ENCODE measurements at places on chromosomes 1 and 21.

GRCh38 chr1:160876311-160876710 is 8.7 kb downstream of the ITLN1 start:
- DNase-seq, result no peak

DNA sequence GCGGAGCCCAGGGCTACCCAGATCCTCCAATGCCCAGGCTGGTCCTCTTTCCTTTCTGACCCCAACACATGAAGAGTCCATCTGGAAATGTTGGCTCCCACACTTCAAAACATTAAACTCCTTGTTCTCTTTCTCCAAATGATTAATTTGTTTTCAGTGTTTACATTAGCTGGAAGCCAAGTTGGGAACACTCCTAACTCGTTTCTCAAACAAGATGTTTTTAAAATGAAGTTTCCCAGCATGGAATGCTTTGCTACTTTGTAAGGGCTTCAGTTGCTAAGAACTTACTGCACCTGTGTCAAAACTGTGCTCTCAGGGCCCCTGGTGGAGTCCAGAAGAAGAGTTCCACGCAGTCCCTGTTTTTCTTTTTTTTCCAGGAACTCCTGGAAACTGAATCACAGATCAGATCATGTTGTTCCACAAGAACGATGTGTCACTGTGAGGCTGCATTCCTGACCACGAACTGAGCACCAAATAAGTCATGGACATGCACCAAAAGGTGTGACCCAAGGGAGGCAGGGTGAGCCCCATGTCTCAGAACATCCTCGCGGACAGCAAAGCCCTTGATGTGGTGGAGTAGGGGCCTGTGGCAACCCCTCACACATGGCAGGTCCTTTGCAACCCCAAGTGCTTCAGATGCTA is 257.3 kb downstream of the KCNJ6 start:
- peak; percentile 26 for DNase-seq

- no peak for DNase-seq
These were observed 95.9 kb downstream of the PTPN14 start for GRCh38 chr1:214455479-214455878.

- no peak for DNase-seq
These were observed 40.4 kb upstream of the TMEM52 start for GRCh38 chr1:1959459-1959839.

DNA sequence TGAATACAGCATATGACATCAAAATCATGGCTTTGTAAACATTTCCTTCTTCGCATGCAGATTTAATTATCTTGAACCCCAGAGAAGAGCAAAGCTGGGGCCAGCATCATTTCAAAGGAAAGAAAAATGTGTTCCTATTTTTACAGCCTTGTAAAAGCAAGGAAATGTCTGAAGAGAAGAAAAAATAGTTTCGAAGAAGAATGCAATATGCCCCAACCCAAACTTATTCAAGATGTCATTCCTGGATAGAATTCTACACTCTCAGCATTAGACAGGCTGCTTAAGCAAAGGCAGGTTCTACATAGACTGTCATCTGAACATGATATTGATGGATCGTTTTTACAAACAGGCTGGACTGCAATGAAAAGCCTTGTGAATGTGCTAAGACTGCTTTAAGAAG is 900.8 kb downstream of the TTLL7 start:
- peak; percentile 47 for DNase-seq

GRCh38 chr1:108316545-108316944 is 72.7 kb upstream of the NBPF4 start:
- DNase-seq, result no peak

DNA sequence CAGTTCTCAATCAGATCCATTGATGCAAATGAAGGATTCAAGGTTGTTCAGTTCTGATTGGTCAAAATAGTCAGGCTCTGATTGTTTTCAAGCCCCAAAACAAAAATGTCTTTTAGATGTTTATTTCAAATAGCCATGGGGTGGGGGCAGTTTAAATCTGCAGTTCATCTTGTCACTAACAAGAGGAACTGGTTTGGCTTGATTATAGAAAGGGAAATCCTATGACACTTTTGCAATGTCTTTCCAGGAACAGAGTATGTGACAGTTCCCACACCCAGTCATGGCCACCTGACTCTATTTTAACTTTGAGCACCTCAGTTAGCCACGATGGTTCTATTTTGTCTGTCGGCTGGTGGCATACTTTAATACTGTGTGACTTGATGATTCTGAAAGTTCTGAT is 1544.1 kb downstream of the PLA2G4A start:
- DNase-seq, result no peak

DNA sequence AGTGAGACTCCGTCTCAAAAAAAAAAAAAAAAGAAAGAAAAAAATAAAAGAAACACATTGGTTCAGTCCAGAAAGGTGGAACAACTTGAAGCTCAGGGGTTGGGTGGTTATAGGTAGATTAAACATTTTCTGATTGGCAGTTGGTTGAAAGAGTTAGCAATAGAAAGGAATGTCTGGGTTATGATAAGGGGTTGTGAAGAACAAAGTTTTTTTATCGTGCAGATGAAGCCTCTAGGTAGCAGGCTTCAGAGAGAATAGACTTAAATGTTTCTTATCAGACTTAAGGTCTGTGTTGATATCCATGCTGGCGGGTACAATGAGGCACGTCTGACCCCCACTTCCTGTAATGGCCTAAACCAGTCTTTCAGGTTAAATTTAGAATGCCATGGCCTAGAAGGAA is 45.0 kb upstream of the PDE9A start:
- no peak for DNase-seq

DNA sequence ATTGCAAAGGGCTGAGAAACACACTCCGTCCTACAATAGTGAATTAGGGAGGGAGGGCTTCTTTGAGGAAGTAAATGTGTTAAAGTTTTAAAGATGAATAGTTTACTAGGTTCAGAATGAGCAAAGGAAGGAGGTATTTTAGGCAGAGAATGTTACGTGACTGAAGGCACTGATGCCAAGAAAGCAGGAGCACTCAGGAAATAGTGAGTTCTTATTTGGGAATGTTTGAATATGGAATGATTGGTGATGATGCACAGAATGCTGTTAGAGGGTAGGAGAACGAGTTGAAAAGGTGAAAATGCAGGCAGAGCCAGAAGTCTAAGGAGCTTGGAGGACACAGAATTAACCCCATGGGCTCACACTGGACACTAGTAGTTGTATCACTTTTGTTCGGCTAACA is 108.0 kb downstream of the NRIP1 start:
- no peak for DNase-seq

DNA sequence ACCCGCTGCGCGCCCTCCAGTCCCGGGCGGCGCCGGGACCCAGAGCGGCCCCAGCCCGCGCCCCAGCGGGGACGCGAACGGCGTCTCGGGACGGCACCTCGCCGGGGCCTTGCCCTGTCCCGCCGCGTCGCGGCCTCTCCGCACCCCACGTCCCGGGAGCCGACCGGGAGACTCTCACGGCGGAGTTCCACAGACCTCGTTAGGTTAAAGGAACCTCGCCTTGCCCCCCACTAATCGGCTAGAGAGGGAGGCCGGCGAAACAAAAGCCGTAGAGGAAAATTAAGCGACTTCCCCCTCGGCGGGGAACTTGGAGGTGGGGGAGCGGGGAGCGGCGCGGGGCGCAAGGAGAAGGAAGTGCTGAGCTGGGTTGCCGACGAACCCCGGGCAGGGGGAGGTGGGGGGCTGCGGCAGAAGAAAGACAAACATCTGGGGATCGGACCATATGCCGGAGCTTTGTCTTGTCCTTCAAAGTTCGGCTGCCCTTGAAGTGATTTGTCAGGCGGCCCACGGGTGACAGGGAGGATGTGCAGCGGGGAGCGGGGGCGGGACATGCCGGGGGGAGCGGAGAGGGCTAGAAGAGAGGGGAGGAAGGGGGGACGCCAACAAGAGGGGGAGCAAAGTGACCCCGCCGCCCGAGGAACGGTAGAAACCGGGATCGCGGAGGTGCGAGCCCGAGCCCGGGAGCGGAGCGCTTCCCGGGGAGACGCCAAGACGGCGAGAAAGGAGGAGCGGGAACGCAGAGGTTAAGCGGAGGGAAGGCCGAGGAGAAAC is 120.0 kb upstream of the RRP15 start:
- peak; percentile 79 for DNase-seq

DNA sequence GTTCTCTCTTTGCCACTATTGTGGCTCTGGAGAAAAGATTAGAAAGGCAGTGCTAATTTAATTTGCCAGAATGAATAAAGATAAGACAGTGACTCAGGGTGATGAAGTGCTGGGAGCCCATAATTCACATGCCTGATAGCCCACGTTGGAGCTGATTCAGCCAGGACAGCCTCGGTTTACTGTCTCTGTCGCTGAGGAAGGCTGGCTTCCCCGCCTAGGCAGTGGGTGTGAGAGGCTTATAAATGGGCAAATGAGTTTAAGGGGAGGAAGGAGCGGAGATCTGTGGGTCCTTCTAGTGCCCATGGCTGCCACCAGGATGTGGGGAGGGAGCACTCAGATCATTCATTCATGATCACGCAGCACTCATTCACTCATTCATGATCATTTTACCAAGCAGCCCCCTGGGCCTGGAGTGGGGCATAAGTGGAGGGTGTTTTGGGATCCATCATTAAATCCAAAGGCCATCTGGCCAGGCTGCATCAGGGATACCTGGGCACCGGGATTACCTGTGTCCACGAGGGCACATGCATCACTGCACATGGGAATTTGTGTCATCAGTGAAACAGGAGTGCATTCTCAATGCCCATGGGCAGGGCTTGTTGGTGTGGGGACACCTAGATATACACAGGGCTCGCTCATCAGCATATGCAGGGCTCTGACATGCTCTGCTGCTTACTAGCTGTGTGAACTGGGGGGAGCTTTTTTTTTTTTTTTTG is 315.4 kb downstream of the MATN1 start:
- DNase-seq, result no peak

DNA sequence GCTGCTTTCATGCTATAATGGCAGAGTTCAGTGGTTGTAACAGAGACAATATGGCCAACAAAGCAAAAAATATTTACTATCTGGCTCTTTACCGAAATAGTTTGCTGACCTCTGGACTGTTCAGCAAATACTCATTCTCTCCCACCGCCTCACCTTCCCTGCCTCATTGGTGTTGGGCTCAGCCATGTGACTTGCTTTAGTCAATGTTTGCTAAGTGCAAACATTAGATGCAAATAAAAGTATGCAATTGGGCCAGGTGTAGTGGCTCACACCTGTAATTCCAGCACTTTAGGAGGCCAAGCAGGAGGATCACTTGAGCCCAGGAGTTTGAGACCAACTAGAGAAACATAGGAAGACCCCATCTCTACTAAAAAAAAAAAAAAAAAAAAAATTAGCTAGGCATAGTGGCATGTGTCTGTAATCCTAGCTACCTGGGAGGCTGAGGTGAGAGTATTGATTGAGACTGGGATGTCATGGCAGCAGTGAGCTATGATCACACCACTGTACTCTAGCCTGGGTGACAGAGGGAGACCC is 55.1 kb downstream of the RPL5 start:
- DNase-seq, result no peak

DNA sequence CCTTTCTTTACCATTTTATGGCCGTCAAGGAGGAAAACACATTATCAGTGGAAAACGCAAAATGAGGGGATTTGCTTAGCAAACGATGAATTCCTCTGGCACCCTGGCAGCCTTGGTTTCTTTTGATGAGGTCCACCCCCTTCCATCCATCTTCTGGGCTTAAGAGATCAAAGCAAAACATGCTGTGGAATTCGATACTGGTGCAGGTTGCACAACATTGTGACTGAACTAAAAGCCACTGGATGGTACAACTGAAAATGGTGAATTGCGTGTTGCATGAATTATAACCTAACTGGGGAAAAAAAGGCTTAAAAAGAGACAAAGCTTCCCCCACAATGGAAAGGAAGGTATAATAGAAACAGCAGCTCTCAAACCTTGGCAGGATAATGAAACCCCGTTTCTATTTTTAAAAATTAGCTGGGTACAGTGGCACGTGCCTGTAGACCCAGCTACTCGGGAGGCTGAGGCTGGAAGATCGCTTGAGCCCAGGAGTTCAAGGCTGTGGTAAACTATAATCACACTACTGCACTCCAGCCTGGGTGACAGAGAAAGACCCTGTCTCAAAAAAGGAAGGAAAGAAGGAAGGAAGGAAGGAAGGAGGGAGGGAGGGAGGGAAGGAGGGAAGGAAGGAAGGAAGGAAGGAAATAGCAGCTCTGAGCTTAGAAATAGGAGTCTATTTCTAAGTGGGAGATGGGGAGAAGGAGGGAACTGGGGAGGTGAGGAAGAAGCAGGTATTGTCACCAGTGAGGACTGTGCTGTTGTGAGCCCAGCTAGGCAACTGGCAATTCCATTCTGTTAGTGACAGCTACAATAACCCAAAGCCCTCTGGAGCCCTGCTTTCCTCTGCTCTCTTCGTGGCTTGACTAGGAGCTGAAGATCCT is 29.0 kb upstream of the LGALS8 start:
- DNase-seq, result no peak

GRCh38 chr1:32447469-32448185 is 17.2 kb upstream of the ZBTB8B start:
- DNase-seq, result peak; percentile 73

DNA sequence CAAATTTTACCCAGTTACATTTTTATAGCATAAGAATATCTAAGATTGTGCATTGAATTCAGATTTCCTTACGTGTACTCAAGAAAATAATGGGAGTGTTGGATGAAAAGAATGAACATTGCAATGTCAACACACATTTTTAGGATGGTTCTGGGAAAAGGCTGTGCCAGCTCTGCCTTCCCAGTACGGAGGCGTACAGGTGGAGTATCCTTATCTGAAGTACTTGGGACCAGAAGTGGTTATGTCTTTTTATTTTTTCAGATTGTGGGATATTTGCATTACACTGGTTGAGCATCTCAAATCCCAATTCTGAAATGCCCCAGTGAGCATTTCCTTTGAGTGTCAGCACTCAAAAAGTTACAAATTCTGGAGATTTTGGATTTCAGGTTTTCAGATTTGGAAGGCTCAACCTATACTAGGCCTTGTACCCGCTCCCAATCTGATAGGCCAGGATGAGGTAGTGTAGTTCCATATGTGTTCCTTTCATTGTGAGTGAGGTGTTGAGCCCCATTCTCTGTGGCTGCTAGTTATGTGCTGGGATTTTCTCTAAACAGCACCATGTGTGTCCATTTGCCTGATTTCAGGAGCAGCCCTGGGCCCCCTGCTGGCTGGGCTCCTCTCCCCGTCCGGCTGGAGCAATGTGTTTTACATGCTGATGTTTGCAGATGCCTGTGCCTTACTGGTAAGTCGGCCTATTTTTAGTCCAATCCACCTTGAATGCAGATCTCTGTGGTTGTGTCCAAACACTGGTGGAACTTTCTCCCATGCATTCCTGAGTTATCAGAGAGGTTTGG is 60.8 kb downstream of the SLC37A1 start:
- no peak for DNase-seq
